GM13976 (cell line): ENCODE measurements at places on chromosomes 7 and 10.

GRCh38 chr10:58651040-58651439, 138.4 kb downstream of the BICC1 start:
- DNase-seq = no peak

DNA sequence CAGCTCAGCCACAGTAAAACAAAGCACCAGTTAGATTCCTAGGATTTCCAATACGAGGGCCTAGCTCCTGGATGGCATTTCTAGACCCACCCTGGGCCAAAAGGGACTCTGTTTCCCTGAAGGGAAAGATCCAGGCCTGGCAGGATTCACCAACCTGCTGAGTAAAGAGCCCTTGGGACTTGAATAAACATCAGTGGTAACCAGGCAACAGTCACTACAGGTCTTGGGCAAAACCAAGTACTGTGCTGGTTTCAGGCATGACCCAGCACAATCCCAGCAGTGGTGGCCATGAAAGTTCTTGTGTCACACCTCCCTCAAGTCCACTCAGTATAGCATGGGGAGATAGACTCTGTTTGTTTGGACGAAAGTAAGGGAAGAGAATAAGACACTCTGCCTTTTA, 31.0 kb upstream of the STARD3NL start:
- no peak for DNase-seq

- peak; percentile 26 for DNase-seq
These were observed 97.4 kb downstream of the FOXL3 start for GRCh38 chr7:387132-388022.

DNA sequence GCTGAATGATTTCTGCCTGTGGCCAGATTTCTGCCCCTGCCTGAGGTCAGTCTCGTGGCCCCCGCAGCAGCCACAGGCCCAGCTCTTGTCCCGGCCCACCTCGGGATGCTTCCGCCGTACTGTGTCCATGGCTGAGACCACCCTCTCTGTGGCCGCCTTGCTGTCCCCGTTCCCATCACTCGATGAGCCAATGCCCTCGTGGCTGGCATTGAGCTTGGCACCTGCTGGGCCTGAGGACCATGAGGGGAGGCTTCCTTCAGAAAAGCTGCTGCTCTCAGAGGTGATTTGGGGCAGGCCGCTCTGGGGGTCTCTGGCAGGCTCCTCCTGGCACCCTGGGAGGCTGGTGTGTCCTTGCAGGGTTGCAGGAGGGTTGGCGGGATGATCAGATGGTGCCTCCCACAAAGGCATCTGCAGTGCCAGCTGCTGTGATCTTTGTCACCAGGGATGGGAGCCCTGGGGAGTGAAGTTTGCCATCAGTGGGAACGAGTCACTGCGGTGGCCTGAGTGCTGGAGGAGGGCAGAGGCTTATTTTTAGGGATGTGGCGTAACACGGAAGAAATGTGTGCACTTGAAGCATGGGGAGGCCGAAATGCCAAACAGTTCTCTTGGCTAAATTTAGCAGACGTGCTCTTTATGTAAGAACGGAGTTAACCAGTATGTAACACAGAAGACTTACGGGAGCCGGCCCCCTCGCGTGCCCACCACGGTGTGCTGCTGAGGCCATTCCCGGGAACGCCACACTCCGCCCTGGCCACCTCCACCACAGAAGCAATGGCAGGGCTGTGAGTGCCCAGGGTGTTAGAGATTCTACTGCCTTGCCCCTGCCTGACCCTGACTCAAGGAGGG, 47.7 kb downstream of the VIPR2 start:
- DNase-seq = no peak

- no peak for DNase-seq
These were observed 71.9 kb downstream of the POT1 start for GRCh38 chr7:124857672-124858235.

DNA sequence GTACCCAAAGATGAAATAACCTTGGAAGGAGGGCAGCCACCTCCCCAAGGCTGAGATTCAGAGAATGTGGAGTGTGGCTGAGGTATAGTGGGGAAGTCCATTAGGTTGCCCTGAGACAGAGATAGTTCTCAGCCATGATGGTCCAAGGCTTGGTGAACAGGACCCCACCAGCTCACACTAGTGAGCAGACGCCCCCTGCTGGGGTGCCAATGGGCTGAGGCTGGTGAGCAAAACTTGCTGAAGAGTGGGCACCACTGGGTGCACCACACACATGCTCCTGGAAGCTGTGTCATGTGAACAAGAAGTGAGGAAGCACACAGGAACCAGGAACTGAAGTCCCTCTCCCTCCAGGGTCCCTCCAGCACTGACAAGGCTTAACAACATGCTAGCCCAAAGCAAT, 8.9 kb downstream of the FBXL13 start:
- peak; percentile 32 for DNase-seq

DNA sequence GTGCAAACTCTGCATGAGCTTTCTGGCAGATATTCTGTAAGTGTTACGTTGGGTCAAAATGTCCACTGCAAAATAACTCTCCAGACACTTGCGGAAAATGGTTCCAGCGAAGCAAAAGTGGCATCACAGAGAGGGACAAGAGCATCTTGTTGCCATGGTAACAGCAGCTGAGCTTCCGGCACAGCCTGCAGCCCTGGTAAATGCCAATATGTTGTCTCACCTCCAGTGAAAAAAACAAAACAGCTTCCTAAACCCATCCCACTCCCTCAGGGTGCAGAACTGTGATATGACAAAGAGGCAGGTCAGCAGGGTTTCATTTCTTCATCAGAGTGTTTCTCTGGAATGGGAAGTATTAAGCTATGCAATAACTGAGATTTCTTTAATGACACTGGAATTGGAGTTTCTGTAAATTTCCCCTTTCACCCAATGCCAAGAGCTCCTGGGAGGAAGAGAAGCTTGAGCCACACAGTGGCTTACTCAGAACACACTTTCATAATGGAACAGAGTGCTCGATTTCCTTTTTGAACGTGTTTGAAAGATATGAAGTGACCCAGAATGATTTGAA, 65.6 kb downstream of the FOXI2 start:
- no peak for DNase-seq

DNA sequence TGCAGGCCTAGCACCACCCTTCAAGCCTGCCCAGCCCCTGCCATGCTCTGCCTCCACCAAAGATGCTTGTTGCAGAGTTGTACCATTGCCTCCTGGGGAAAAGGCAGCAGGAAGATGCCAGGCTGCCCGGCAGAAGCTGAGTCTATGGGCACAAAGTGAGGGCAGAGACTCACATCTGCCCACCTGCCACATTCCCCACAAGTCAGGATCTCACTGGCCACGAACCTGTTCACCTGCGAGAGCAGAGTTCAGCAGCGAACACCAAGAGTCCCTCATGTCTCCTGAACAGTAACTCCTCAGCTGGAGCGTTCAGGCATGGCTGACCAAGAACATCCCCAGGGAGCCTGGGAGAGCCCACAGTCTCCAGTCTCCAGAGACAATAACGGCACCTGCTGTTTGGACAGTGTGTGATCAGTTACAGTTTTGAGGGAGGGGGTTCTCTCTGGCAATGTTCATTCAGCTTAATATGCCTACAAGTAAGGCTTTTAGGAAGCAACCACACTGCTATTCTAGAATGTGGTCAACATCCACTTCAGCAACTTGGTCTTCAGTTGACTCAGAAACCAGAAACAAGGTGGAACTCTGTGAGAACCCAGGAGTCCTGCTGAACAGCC, 78.5 kb downstream of the GRID1 start:
- no peak for DNase-seq

- no peak for DNase-seq
These were observed 103.9 kb upstream of the RET start for GRCh38 chr10:42972946-42973345.

DNA sequence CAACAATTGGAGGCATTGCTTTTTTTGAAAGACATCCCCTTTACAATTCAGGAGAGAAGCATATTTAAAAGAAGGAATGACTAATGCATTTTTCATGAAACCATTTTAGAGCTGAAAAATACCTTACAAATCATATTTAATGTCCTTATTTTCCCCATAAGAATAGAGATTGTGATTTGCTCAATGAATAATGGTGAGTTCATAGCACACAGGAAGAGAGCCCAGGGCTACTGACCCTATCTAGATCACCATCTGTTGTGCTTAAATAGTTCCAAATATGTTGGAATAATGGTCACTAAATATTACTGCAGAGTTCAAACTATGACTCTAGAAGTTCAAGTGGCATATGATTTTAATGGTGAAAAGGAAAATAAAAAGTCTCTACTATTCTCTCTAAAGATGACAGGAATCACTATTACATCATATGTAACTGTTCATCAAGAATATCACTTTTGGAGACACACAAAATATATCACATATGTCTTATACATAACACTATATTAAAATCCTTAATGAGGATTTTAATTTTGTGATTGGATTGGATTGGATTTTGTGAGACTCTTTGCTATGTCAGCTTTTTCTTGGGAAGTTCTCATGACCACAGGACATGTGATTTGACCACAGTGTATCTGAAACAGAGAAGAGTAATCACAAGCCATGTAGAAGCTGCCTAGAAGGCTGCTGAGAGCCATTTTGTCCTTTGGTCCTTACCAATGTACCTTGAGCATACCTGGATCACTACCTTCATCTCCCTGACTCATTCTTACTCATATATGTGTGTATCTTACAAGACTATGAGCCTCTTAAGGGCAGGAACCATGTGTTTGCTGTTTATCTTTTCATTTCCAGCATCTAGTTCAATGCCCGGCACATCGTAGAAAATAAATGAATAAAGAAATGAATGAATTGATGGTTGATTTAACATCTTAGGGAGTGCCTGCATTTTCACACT, 26.4 kb downstream of the SLC16A9 start:
- DNase-seq = no peak

DNA sequence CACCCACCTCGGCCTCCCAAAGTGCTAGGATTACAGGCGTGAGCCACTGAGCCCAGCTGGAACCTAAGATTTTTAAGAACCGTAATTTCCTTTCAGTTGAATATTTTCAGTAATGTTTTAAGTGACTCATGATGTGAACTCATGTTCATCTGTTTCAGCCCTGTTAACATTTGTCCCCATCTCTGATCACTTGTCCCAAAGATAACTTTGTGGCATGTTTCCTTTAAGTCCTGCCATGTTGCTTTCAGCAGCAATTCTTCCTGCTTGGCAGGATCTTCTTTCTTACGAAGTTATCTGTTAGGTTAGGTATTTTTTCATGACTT, 19.3 kb downstream of the ZRANB1 start:
- peak; percentile 23 for DNase-seq

DNA sequence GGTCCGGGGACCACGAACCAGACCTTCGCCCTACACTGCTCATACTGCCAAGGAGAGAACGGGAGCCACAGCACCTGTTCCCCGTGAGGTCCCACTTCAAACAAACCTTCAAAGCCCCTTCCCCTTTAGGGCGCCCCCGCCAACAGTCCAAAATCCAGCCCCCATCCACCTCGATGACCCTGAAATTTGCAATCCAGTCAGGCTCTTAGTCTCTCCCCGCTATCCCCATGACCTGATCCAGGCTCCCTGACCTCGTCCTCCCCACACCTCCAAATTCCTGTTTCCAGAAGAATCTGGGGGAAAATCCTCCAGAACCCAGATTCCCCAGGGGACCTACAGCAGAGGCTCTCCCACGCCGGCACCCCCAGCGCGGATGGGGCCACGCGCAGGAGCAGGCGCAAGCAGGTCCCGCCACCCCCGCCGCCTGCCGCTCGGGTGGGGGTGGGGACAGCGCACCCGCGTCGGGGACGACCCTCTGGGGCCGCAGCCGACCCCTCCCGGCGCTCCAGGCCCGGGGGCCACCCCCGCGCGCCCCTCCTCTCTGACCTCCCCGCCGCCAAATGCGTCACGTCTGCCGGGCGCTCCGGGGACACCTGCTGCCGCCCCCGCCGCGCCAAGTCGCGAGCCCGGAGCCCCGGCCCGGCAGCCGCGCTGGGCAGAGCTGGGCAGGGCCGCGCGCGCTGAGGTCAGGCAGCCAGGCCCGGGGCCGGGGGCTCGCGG, 753 bp downstream of the CAMK2B start:
- no peak for DNase-seq
